Thoracic aorta endothelial cell (primary cell): ENCODE measurements at places on chromosomes 6 and 20. TPM values are rescaled to one million over a fixed set of nuclear protein-coding genes. Genes with fewer than 3 reads are reported as not detected.

ENPP1 gene
- total RNA-seq = 5.2 and 8.1 TPM in 2 replicates

TNXB gene
- 0.13 and 2.1 TPM in 2 replicates for total RNA-seq

SAMD3 gene
- total RNA-seq = not detected in 2 replicates

RBBP8NL gene
- total RNA-seq = not detected in 2 replicates

TINAG gene
- total RNA-seq = not detected in 2 replicates

STK38 gene
- total RNA-seq = 23.0 and 24.4 TPM in 2 replicates

BTN1A1 gene
- total RNA-seq = not detected in 2 replicates

SERINC1 gene
- 139 and 154 TPM in 2 replicates for total RNA-seq

FRK gene
- total RNA-seq = 0.07 and 0.13 TPM in 2 replicates

CST4 gene
- not detected in 2 replicates for total RNA-seq

DYNLT1 gene
- total RNA-seq = 68.6 and 98.0 TPM in 2 replicates

BEND6 gene
- 1.0 and 1.1 TPM in 2 replicates for total RNA-seq

CCN5 gene
- total RNA-seq = 0.13 TPM in 1 of 2 replicates, not detected in the other

MUCL3 gene
- total RNA-seq = not detected in 2 replicates

FOXQ1 gene
- under 0.01 TPM in 1 of 2 replicates, not detected in the other for total RNA-seq

ENPP3 gene
- 0.13 TPM in 1 of 2 replicates, not detected in the other for total RNA-seq

CASS4 gene
- total RNA-seq = under 0.01 TPM in 1 of 2 replicates, not detected in the other

GUCA1A gene
- not detected in 2 replicates for total RNA-seq

PTCHD4 gene
- 1.9 and 3.2 TPM in 2 replicates for total RNA-seq

EBF4 gene
- total RNA-seq = 0.53 and 1.0 TPM in 2 replicates

NSFL1C gene
- total RNA-seq = 41.9 and 50.4 TPM in 2 replicates

BACH2 gene
- 0.40 and 0.93 TPM in 2 replicates for total RNA-seq

LY6G5B gene
- total RNA-seq = 5.7 and 7.2 TPM in 2 replicates

CASP8AP2 gene
- total RNA-seq = 29.3 and 32.6 TPM in 2 replicates

DLK2 gene
- total RNA-seq = 0.22 and 0.27 TPM in 2 replicates

EFCAB8 gene
- total RNA-seq = 0.43 TPM in 1 of 2 replicates, not detected in the other

PSORS1C1 gene
- total RNA-seq = 2.0 and 4.2 TPM in 2 replicates

KIAA0408 gene
- total RNA-seq = 0.07 and 0.13 TPM in 2 replicates

RBPJL gene
- not detected in 2 replicates for total RNA-seq

GMPR gene
- total RNA-seq = 20.1 and 25.0 TPM in 2 replicates

TMEM74B gene
- 0.13 and 0.79 TPM in 2 replicates for total RNA-seq

PHACTR1 gene
- 18.9 and 27.7 TPM in 2 replicates for total RNA-seq

OR2J3 gene
- total RNA-seq = not detected in 2 replicates

BAG2 gene
- 6.3 and 8.0 TPM in 2 replicates for total RNA-seq

KCNQ5 gene
- total RNA-seq = 0.13 TPM in 1 of 2 replicates, not detected in the other

HEY2 gene
- total RNA-seq = 8.1 and 12.9 TPM in 2 replicates

PRRT1 gene
- total RNA-seq = 0.14 TPM in 1 of 2 replicates, not detected in the other

IMPG1 gene
- not detected in 2 replicates for total RNA-seq

TOP1 gene
- 52.9 and 55.9 TPM in 2 replicates for total RNA-seq

GLYATL3 gene
- not detected in 2 replicates for total RNA-seq

HLA-G gene
- not detected in 2 replicates for total RNA-seq

DNMT3B gene
- 3.9 and 6.2 TPM in 2 replicates for total RNA-seq

BANF2 gene
- total RNA-seq = not detected in 2 replicates

TFAP2C gene
- total RNA-seq = not detected in 2 replicates

PNISR gene
- total RNA-seq = 99.3 and 114 TPM in 2 replicates

ANKRD66 gene
- not detected in 2 replicates for total RNA-seq

CD93 gene
- 323 and 495 TPM in 2 replicates for total RNA-seq

ZFP57 gene
- total RNA-seq = 2.5 TPM in 1 of 2 replicates, not detected in the other

OOEP gene
- not detected in 2 replicates for total RNA-seq
